ENCODE measurements at places on chromosomes 6 and 20.

DNA sequence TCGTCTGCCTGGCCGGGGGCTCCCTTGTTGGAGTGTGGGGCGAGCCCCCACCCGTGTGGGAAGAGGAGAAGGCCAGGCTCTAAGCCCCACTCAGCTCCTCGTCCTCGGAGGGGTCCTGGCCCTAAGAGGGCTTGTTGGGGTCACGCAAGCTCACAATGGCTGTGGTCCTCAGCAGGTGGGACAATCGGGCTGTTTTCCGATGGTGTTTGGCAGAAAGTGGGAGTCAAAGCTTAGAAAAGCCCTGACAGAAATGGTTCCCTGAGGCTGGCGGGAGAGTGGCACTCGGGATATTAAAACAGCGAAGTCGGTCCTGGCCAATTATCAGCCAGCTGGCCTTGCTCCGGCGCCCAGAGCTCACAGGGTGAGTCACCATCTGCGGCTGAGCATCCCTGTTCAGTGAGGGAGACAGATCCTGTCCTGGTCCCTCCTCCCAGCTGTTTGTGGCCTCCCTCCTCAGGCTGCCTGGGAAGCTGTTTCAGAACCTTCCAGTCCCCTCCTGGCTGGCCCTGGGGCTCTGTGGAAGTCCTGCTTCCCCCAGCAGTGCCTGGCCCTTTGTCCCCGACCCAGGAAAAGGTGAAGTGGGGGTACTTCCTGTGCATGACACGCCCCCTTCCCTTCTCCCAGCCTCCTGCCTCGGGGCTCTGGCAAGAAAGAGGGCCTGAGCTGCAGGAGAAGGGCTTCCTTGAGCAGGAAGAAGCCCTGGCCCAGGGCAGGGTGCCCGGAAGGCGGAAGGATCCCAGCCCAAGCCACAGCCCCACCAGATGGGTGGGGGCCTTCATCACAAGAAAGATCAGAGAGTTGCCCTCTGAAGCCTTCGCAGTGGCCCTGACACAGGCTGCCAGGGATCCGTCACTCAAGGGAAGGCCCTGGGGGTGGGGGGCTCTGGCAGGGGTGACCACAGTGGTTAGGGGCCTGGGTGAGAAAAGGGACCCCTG is 53.6 kb upstream of the BHLHE23 start:
- peak; percentile 60 for DNase-seq

- DNase-seq, result no peak
Observed at GRCh38 chr6:42973926-42974325, 5.1 kb downstream of the PEX6 start.

DNA sequence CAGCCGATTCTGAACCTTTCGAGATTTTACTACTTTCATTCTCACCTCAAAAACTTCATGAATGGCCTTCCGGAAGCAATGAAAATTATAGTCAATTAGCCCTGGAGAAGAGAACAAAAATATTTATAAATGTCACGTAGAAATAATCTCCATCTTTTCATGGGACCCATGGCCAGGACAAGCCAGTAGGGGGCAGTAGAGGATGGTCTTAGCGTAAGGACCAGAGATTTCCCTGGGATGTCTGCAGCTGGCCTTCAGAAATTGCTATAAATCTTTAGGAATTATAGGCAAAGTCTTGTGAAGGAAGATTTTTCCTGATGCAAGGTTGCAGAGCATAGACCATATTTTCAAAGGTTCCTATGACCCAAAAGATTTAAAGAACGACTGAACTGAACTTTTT is 15.6 kb upstream of the UBE2J1 start:
- DNase-seq, result peak; percentile 82

- DNase-seq, result no peak
Observed at GRCh38 chr20:12156252-12156651, 238.6 kb downstream of the BTBD3 start.

DNA sequence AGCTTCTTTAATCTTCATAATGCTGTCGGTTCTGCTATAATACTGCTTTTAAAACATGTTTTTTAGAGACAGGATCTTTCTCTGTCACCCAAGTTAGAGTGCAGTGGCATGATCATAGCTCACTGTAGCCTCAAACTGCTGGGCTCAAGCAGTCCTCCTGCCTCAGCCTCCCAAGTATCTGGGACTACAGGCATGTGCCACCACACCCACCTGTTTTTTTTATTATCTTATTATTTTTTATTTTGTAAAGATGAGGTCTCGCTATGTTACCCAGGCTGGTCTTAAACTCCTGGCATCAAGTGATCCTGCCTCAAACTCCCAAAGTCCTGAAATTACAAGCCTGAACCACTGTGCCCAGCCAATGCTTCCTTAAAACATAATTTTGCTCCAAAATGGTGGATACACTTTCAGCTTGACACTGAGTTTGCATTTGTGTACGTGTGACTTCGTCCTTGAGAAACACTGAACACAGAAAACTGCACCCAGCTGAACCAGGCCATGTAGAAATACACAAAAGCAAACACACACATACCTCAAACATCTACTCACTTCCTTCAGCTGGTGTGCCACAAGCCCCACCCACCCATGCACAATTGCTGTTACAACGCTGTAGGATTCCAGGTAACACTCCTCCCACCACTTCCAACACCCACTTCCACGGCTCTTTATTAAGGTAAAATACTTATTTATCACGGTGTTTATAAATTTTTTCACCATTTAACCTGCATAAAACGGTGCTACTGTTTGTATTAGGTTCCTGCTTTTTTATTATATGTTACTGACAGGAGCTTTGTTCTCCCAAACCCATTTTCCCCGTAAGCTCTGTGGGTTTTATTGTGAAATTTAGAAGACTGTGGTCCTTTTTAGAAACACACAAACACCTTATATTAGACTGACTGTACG is 109.1 kb downstream of the TSHZ2 start:
- peak; percentile 66 for DNase-seq

- no peak for DNase-seq
Observed at GRCh38 chr6:138716971-138717665, 56.5 kb upstream of the CCDC28A start.

- DNase-seq, result no peak
Observed at GRCh38 chr6:1970151-1970561, 275.2 kb downstream of the GMDS start.

GRCh38 chr6:116399287-116399686 is 28.5 kb downstream of the DSE start:
- no peak for DNase-seq

DNA sequence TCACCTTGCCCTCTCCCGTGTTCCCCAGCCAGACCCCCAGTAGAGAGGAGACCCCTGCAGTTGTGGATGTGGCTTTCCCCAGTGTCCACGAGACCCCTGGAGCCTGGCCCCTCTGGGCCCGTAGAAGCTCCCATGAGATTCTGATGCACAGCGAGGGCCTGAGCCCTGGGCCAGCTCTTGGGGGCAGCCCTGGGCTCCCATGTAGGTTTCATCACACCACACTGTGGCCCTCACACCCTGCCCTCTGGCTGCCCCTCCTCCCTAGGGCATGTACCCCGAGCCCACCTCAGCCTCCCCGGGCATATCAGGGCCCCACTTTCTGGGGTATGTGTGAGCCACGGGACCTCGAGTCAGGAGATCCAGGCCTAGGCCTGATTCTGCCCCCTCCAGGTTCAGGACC is 7.0 kb upstream of the CHRNA4 start:
- no peak for DNase-seq

- DNase-seq, result no peak
Observed at GRCh38 chr6:7431674-7432390, 42.2 kb downstream of the RIOK1 start.

- no peak for DNase-seq
Observed at GRCh38 chr6:128150376-128150775, 249.5 kb upstream of the THEMIS start.

DNA sequence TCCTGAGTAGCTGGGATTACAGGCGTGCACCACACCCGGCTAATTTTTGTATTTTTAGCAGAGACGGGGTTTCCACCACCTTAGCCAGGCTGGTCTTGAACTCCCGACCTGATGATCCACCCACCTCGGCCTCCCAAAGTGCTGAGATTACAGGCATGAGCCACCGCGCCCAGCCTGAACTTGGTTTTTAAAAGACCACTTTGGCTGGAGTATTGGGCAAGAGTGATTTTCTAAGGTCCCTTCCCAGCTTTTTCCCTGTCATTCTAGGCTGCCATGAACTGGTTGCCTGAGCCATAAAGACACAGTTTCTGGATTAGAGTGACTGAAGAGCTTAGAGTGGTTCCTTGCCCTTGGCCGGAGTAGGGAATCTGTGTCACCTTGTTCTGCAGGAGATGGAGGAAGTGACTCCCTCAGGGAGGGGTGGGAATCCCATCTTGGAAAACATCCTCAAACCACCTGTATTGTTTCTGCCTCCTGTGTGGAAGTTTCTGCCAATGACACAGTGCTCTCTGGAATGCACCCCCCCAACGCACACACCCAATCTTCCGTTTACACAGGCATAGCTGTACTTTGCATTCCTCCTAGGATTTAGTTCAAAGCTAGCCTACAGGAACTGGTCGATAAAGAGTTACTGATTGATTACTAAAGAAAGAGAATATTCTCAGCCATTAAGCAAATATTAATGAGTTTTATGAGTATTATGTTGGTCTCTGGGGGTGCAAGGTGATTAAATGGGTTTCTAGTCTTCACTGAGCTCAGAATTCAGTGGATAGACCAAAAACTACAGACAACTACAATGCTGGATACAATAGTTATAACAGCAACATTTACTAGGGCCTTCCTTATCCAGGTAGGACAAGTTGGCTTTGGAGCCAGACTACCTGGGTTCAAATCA is 18.2 kb downstream of the BCL2L1 start:
- DNase-seq, result no peak
